ENCODE measurements at places on chromosomes 13 and 19. TPM values are rescaled to one million over a fixed set of nuclear protein-coding genes. Genes with fewer than 3 reads are reported as not detected.

- peak; percentile 90 for DNase-seq
Measured at GRCh38 chr19:49983645-49984229, 22.8 kb upstream of the SIGLEC11 start.

THSD8 gene
- 31.0 TPM for total RNA-seq

TEX26 gene
- total RNA-seq = not detected

LINGO3 gene
- total RNA-seq = not detected

GRCh38 chr19:5121266-5122120 is 152.6 kb downstream of the KDM4B start:
- no peak for DNase-seq

DNA sequence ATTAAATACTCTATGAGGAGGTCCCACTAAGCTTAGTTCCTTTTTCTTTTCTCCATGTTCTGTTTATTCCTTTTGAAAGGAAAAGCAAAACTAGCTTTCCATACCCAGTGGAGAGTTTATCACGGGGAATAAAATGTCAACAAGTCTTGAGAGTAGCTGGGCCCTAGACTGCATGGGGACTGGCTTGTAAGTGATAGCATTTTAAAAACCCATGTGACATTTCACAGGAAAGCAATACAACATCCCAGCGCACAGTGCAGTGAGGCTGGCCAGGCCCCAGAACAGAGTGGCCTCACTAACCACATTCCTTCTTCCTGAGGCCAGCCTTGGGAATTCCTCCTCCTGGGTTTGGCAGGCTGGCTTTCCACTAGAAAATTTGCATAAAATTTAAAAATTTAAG is 149.8 kb downstream of the DLEU7 start:
- no peak for DNase-seq

GRCh38 chr19:10963865-10964264 is 3.0 kb downstream of the SMARCA4 start:
- no peak for DNase-seq

DNA sequence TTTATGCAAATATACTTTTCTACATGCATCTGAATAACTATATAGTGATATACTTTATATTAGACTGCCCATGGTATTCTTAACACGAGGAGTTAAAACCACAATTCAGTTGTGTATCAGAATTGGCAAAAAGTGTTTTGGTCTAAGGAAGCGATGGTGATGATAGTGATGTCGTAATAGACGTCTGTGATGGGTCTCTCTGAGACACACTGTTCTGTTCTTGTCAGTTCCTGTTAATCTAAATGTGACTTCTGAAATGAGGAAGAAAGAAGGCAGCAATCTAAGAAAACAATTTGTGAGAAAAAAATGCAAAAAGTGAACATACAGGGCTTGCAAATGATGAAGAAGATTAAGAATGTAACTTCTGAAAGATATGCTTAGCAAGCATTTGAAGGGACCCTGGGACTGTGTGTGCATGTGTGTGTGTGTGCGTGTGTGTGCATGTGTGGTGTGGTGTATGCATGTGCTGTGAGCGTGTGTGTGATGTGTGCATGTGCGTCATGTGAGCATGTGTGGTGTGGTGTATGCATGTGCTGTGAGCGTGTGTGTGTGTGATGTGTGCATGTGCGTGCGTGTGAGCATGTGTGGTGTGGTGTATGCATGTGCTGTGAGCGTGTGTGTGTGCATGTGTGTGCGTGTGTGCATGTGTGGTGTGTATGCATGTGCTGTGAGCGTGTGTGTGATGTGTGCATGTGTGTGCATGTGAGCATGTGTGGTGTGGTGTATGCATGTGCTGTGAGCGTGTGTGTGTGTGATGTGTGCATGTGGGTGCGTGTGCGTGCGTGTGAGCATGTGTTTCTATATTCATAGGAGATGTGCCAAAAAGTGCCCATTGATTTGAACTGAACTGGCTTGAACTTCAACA is 131.8 kb downstream of the IRS2 start:
- DNase-seq = no peak

GRCh38 chr13:78603240-78603957 is at the start of gene POU4F1:
Gene POU4F1 (minus strand): TSS chr13:78603552. CDS start chr13:78603326, 226 bp downstream.
- peak; percentile 90 for DNase-seq

GRCh38 chr13:45393941-45394570 is 24.1 kb downstream of the SLC25A30 start:
- peak; percentile 56 for DNase-seq

DNA sequence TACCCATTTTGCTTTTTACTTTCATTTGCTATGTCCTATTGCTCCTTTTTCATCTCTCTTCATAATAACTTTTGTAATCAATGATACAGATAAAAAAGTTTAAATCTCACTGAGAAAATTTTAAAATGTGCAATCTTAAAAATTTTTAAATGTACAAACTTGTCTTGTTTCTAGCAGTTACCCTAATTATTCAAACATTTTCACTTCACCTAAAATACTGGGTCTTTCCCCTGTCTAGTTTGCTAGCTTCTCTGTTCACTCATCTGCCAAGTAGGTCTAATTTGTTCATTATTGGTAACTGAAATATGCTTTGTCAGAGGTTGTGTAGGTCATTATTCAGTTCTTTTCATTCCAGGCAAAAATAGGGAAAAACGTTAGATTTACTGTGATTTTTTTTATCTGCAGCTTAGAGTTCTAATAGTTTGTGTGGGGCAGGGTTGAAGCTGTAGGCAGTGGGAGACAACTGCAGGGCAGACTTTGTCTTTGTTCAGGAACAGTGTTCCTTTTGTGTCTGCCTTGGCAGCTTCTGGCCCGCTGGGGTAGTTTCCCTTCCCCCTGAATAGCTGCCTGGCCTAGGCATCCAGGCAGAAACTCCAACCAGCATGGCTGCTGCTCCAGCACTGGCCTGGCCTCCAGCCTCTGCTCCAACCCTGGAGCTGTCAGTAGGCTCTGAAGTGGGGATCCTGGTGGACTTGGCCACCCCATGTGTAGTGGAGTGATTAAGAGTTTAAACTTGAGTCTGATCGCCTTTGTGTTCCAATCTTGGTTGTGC is 48.5 kb downstream of the WDFY2 start:
- DNase-seq = no peak

ZNF616 gene
- total RNA-seq = 13.9 TPM

DNA sequence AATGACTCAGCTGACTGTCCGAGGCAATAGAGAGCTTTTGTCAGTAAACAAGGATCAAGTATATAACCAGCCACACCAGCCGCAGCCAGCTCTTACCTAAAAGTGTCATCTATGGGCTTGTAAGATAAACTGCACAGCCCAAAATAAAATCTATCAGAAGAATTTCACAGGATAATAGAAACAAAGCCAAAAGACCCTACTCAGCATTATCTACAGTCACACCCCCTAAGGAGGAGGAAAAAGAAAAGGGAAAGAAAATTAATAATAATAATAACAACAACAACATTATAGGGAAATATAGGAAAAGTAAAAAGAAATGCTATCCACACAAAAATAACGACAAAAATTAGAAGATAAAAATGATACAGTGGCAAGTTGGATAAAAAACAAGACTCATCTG is 1883.8 kb downstream of the OLFM4 start:
- no peak for DNase-seq

- DNase-seq = no peak
Measured at GRCh38 chr13:35797991-35798390, 321.5 kb upstream of the MAB21L1 start.

DNA sequence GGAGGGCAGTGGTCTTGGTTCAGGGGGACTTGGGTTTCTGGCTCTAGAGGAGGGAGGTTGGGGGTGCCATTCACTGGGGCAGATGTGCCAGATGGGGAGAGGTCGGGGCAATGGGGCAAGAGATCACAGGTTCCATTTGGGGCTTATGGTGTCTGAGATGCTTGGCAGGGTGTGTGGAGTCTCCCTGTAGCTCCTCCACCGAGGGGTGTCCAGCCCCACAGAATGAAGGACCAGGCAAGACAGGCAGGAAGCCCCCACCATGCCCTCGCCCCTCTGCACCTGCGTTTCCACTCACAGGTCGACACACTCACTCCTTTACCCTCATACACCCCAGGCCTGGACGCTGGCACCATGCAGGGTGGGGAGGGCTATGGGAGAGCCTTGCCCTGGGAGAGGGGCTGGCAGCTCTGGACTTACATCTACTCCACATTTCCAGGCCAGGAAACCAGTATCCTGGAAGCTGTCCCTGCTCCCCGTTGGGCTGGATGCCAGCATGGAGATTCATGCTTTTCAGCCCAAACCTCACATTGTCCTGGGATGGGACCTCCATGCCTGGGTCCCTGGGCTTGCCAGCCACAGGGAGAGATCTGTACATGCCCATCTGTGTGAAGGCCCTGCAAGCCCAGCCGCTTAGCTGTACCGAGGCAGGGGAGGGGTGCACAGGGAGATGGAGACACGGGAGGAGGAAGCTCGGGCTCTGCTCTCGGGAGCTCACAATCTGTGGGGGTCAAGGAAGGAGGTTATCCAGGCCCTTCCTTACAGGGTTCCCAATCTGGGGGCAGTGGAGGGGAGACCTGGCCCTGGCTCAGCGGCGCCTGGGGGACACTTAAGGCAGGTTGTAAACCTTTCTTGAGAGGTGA is 77.1 kb downstream of the CHST8 start:
- no peak for DNase-seq

- no peak for DNase-seq
Measured at GRCh38 chr19:54186934-54187381, 2.4 kb downstream of the MBOAT7 start.

LILRA5 gene
- total RNA-seq = not detected

- no peak for DNase-seq
Measured at GRCh38 chr19:15321739-15322138, 10.6 kb downstream of the BRD4 start.

ZNF304 gene
- 6.2 TPM for total RNA-seq

DNA sequence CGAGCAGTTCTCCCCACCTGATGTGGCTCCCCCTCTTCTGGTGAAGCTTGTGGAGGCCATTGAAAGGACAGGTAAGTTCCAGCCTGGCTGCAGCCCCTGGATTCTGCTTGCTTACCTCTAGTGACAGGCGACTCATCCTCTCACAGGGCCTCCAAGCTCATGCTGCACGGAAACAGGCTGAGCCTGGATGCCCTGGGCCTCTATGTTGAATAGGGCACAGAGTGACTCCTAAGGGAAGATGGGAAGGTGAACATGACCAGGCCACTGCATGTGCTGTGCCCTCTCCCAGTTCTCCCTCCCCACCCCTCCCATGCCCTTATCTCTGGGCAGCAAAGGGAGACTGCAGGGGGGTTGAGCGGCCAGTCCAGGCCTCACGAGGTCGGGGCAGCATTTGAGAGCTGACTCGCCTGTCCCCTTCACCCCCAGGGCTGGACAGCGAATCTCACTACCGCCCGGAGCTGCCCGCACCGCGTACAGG is 7.6 kb downstream of the PIK3R2 start:
- peak; percentile 46 for DNase-seq

- peak; percentile 1 for DNase-seq
Measured at GRCh38 chr13:113649212-113649611, 8.8 kb downstream of the ATP4B start.

DNA sequence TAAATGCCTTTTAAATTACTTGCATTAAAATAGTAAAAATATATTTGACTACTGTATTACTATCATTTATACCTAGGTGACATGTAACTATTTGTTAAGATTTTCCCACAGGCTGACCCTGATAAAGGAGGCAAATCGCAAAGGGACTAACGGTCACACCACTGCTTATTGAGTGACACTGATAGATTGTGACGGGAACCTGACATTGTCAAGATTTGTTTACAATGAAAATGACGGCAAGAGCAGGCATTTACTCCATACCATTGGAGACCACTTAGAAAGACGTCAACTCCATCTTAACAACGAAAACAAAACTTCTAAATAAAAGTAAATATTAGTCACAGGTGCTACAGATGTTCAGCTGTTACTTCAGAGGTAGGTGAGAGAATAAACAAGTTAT is 289.0 kb downstream of the DACH1 start:
- DNase-seq = no peak

GRCh38 chr13:79401259-79402070 is 4.6 kb downstream of the RBM26 start:
- DNase-seq = no peak

KIRREL2 gene
- total RNA-seq = 0.98 TPM

DNA sequence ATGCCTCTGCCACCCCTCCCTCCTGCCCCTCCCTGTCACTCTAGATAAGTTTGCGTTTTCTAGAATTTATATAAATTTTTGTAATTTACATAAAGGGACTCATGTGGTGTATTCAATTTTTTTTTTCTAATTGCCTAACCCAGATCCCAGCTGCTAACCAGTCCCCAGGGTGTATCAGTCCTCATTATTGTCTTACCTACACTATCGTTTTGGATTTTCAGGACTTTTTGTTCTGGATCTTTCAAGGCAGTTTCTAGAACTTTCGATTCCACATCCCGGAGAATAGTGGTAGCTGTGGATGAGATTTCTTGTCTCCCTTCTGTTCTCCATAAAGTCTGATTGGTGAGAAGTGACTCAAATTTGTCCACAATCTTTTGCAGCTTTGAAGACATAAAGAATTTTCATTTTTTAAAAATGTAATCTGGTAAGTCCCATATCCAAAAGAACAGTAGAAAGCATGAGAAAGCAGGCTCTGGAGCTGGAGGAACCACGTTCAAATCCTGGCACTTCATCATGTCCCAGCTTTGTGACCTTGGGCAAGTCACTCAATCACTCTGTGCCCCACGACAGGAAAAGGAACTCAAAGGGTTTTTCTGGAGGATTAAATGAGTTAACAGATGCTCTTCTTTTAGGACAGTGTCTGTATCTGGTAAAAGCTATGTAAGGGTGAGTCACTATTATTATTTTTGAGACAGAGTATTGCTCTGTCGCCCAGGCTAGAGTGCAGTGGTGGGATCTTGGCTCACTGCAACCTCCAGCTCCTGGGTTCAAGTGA is 19.7 kb downstream of the ADGRE3 start:
- no peak for DNase-seq

GRCh38 chr13:91369441-91369831 is 21.9 kb downstream of the MIR17HG start:
- peak; percentile 76 for DNase-seq

TUBA3C gene
- not detected for total RNA-seq

DNA sequence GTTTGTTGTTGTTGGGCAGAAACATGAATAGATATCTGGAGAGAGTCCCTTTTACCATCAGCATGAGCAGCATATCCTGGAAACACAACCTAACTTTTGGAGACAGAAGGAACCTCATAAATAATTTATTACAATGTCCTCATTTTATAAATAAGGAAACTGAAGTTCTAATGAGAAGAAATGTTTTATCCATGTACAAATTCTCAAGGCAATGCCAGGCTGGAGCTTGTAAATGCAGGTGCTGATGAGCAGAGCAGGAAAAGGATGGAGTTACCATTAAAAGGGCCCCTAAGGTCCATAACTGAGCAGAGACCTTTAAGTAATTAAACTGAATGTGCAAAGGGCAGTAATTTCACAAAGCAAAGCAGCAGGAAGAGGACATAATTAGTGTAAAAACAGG is 17.3 kb downstream of the LCP1 start:
- DNase-seq = no peak

TBXA2R gene
- 0.64 TPM for total RNA-seq

GNG7 gene
- total RNA-seq = 1.2 TPM

- DNase-seq = no peak
Measured at GRCh38 chr19:57363688-57364181, 384 bp downstream of the TRAPPC2B start.

RPL36 gene
- 1,452 TPM for total RNA-seq

- DNase-seq = no peak
Measured at GRCh38 chr13:33119856-33120543, 103.8 kb downstream of the KL start.
